ENCODE measurements at places on chromosomes 2 and 18.

DNA sequence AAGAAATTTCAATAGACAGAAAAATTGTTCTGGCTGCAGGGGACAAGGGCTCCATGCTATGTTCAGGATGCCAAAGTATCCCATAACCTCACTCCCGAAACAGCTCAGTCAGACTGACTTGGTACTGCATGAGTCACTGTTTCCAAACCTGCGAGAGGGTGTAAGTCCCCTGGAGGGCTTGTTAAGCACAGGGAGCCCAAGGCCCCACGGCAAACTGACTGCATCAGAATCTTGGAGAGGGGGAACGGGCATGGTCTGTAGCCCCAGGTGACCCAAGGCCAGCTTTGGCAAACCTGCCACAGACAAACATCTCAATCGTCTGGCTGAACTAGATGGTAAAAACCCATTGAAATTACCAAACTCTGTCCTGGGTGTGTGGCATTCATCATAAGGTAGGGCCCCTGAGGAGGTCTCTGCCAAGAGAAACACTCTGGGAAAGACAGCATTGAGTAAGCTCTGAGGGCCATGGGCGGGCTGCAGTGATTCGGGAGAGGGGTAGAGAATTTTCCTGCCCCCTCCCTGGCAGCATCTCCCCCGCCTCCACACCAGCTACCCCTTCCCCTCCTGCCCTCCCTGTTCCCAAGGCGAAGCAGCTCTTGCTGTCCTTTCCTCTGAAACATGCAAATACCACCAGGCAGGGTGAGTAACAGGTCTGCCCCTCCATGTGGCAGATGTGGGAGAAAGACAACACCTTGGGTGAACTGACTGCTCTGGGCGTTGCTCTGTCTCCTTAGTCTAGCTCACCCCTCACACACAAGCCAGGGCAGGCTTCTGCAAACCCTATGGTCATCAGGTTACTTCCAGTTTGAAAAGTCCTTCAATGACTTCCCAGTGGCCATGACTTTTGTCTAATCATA, 274.7 kb upstream of the SIX2 start:
- no peak for DNase-seq

DNA sequence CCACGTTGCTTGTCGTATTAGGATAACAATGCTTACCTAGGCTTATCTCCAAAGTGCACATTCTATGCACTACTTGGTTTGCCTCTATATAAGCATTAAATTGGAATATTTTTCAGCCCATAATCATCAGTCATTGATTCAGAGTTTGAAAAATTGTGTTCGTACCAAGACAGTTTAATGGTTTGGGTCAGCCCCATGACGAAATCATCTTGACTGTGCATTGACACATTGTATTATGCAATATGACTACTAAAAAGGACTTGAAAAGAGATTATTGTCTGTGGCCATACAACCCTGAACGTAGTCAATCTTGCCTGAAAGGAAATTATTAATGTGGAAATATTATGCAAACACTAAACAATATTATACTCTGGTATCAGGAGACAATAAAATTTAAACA, 141.3 kb downstream of the EML6 start:
- DNase-seq, result no peak

DNA sequence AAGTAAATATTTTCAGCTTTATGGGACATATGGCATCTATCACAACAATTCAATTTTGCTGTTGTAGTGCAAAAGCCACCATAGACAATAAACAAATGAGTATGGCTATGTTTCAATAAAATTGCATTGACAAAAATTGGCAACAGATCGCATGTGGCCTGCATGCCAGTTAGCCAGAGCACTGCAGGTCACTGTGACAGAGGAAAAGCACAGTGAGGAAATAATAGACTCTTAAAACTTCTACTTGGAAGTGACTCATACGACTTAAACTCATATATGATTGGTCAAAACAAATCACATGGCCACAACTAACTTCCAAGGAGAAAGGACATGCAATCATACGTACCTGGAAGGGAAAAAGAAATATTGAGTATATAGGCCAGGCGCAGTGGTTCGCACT, 44.4 kb downstream of the EXOC6B start:
- peak; percentile 62 for DNase-seq

DNA sequence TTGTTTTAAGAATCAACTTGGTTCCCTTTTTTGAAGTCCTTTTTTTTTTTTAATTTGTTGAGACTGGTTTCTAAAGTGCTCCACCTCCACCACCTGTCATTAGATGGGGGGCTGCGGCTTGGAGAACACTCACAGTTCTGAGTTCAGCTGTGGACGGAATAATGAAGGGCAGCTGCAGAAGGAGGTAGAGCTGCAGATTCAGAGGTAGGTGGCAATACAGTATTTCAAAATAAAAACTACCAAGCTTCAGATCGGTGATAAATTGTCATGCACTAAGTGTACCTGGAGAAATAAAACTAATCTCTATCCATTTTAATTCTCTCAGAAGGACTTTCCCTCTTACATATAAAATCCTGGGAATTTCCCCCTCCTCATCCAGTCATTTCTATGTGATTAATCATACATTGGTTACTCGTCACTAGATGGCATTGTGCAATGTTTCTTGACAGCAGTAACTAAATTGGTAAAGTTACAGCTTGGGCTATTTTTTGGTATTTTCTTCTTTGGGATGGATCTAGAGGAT, 81.1 kb upstream of the SLC39A10 start:
- peak; percentile 50 for DNase-seq

DNA sequence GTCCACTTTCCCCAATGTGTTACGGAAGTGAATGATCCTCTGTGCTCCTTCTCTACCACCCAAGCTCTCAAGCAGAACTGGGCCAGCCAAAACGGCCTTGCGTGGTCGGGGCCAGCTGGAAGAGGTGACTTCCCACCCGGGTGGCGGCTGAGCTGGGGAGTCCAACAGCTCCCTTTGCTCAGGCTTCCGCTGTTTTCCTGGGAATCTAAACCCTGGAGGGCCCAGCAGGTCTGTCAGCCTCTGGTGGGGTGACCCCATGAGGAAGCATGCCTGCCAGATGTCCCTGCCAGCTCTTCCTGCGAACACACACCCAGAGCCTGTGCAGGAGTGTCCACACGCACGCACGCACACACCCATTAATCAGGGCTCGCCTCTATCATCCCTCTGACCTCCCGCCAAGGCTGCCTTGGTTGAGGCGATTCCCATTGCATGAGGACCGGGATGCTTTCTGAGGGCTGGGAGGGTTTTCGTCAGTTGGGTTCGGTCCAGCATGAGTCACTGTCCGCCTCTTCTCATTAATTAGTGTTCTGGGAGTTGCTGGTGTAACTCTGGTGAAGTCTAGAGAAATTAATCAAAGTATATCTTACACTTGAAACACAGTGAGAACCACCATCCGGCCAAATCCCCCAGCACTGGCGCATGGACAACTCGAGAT, 90.6 kb downstream of the TWIST2 start:
- DNase-seq, result no peak

DNA sequence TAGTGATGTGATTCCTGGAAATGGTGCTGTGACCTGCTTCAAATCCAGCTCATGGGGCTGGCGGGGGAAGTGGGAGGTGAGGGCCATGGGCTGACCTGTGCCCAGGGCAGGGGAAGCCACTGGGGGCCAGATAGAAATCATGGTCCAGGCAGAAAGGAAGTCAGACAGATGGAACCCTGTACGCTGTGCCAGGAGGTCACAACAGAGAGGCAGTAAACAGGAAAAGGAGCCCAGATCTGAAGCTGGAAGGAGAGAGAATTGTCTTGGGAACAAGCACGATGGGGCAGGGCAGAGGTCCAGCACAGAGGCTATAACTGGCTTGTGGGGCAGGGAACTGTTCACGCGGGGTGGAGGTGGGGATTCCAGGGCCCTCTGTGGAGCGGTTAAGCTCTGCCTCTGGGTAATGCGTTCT, 76.0 kb downstream of the RNF144A start:
- no peak for DNase-seq

- DNase-seq, result no peak
Observed at GRCh38 chr2:42962508-42962953, 170.1 kb upstream of the HAAO start.

GRCh38 chr2:10499911-10500521, 51.9 kb upstream of the ODC1 start:
- DNase-seq, result no peak

- no peak for DNase-seq
Observed at GRCh38 chr2:3143602-3144001, 234.0 kb downstream of the EIPR1 start.

- DNase-seq, result peak; percentile 22
Observed at GRCh38 chr2:99971326-99971900, 171.0 kb downstream of the AFF3 start.

DNA sequence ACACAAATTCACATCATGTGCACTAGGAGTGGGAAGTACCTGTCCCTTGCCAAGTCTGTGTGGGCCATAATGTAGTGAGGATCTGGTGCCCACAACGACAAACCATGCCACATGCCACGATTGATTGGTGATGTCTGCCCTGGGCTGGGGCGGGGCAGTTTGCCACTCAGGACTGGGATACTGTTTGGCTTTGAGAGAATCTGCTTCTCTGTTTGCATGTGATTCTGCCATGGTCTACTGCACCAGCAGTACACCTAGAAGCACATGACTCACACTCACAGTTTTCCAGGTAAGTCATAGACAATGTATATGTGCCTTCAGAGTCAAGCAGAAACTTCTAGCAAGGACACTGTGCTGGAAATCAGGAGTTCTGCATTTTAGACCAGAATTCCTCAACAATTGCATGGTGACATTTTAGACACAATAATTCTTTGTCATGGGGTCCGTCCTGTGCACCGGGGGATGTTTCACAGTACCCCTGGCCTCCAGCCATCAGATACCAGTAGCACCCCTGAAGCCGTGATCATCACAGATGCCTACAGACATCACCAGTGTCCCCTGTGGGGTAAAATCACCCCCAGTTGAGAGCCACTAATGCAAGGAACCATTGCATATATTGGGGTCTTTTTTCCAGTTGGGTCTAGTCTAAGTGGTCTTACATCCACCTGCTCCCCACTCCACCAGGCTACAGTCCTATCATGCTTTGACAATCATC, 278.3 kb downstream of the EIPR1 start:
- no peak for DNase-seq

DNA sequence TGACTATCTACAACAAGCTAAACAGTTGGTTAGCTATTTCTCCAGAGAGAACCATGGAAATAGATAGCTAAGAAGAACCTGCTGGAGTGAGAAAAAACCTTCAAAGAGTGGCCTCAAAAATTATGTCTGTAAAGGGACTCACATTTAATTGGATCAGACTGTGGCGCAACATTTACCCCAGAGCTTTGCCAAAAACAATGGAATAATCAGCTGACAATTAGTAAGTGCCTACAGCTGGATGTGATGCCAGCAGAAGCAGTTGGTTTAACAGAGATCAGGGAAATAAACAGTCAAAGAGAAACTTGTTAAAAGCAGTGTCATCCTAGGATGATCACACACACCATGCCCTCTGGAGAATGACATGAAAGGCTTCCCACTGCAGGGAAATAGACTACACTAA, 310.7 kb downstream of the CLIP4 start:
- no peak for DNase-seq

- DNase-seq, result no peak
Observed at GRCh38 chr2:216031960-216032689, 18.8 kb upstream of the MREG start.
